Naive B cell (primary cell): ENCODE measurements at places on chromosomes 3 and 15.

GRCh38 chr3:15094187-15094875, 4.6 kb downstream of the RBSN start:
- DNase-seq: no peak

DNA sequence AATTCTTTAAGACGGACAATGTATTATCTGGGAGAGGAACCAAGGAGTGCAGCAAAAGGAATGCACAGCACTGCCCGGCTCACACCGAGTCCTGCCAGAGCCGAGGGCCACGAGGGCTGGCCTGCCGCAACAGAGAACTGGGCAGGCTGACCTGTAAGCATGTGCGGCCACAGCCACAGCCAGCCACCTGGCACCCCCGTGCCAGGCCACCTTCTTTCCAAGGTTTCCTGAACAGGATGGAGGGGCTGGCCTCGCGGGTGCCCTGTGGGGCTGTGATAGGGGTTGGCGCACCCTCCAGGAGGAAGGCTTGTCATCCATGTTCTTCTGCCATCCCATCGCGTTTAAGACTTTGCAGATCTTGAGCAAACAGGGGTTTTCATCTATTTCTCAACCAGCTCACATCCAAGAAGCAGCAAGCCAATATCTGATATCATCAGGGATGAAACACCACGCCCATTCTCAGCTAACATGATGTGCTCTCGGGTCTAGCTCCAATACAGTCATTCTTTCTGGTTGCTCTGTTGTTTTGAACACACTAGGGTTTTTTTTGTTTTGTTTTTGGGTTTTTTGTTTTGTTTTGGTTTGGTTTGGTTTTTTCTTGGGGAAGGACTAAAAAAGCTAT, 10.2 kb downstream of the CA12 start:
- DNase-seq: no peak

DNA sequence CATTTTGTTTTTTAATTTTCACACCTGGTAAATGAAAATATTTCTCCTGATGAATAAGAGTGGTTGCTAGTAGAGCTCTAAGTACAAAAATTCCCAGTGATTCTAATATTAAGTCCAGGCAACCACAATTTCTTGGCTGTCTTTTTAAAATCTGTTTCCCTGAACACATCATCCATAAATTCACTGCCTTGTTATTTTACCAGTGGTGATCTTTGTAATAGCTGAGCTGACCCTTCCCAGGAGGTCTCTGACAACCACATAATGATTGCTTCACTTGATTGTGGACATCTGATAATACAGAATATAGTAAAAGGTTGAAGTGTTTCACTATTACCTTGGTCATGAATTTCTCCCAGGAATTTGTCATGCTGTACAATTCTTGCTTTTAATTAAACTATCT, 13.9 kb upstream of the TOP2B start:
- DNase-seq: no peak

DNA sequence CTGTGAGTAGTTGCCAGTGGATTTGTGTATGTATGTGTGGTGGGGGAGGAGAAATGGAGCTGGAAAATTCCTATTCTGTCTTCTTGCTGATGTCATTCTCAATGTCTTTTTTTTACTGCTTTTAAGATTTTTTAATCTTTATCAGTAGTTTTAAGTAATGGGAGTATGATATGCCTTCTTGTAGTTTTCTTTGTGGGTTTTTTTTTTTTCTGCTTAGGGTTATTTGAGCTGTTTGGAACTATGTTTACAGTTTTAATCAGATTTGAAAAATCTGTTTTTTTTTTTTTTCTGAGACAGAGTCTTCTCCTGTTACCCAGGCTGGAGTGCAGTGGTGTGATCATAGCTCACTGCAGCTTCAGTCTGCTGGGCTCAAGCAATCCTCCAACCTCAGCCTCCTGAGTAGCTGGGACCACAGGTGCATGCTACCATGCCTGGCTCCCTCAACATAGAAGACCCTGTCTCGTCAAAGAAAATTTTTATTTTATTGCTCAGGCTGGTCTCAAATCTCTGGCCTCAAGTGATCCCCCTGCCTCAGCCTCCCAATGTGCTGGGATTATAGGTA, 37.1 kb downstream of the RPL39L start:
- no peak for DNase-seq

- DNase-seq: no peak
These were observed 25.1 kb downstream of the SYNPR start for GRCh38 chr3:63303238-63303637.

DNA sequence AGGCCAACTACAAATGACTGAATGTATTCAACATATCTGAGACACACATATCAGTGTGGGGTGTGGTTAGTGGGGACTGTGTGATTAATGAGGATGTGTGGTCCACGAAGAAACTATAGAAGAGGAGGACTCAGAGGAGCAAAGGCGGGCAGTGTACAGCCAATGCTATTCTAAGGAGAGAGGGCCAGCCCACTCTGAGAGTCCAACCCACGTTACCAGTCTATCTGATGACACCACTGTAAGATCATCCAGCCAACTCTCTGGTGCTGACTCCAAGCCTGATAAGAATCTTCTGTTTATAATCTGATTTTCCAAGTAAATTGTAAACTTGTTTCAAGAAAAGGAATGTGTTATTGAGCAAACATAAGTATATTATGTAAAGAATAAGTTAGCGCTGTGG, 47.2 kb downstream of the MCF2L2 start:
- no peak for DNase-seq

DNA sequence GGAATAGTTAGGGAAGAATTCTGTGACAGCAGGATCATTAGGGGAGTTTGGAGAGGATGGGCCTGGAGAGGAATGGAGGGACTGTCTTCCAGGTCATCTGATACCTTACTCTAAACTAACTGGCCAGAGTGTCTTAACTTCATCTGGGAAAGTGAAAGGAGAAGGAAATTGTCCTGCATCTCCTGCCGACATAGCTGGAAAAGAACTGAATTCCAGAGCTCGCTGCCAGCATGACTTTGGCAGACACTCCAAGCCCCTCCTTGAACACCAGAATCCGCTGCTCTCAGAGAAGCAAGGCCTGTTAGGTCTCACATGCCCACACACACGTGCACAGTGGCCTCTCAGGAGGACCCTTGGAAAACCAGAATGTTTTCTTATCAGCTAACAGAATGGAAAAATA, 10.5 kb downstream of the ABI3BP start:
- DNase-seq: no peak

- no peak for DNase-seq
These were observed 351.0 kb downstream of the MCTP2 start for GRCh38 chr15:94582368-94582767.

DNA sequence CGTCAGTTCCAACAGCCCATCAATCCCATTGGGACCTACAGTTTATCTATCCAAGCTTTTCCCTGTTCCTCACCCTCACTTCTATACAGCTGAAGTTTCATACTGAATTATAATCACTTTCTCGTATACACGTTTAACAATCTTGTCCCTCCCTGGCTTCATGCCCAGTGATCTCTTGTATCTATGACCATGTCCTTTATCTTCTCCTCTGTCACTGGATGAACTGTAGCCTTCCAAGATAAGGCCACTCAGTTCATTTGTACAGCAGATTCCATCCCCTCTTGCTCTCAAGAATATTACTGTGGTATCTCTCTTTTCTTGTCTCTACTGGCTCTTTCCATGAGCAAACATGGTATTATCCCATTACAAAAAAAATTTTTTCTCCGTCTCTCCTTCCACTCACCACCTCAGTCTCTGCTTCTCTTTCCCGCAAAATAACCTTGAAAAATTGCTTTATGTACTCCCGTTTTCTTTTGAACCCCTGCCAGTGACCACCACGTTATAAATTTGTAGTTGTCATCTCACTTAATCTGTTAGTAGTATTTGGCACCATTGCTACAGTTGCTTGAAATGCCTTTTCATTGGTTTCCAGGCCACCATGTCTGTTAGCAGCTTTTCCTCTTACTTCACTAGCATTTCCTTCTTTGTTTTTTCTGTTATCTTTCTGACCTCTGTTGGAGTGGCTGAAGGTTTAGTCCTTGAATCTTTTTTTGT, 9.4 kb downstream of the CTNNB1 start:
- no peak for DNase-seq

DNA sequence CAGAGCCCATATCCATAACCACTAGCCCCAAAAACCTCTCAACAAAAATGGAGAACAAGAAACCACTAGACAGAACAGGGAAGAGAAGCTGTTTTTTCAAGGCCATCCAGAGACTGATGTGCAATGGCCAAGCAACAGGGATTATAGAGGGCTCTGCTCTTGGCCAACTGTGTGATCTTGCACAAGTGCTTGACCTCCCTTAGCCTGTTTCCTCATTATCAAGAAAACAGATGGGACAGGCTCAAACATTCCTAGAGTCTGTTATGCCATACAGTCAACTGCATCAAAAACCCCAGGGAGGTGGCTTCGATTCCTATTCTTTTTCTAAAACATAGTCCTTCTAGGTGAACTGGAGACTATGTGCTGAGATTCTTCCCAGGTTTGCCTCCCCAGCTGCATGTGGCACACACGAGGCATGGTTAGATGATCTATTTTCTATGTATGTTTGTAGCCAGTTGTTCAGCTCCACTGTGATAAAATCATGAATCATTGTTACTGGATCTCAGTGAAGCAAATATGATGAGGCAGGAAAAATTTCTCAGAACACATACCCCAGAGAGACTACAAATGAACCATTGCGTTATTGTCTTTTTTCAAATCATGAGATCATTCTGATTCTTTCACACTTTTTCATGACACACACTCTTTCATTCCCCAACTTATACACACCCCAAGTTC, 132.9 kb upstream of the TGFBR2 start:
- DNase-seq: no peak

GRCh38 chr3:148968321-148968720, 23.0 kb upstream of the GYG1 start:
- DNase-seq: no peak

DNA sequence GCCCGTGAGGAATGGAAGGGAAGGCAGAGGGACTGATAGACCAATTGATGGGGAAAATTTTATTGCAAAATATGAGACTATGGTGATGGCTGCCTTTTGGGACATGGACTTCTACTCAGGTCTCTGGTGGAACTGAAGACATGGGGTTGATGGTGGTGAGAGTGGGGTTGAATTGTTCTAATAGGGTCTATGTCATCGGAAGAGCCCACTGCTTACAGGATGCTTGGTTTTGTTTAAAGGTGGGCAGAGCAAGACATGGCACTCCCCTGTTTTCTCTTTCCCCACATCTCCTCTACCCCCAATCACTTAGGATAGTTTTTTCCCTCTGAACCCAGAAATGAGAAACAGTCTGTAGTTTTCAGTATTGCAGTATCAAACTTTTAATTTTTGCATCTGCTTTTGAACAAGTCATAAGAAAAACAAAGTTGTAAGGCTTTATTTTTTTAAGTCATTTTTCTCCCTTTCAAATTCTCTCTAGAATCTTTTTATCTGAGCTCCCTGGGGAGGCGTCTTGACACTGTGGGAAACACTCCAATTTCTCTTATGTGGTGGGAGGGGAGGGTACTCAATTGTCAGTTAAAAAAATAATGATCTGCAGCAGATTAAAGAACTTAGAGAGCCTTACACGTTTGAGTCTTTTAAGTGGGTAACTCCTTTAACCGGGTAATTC, 276.2 kb upstream of the TBC1D5 start:
- DNase-seq: no peak

- DNase-seq: no peak
These were observed 26.8 kb upstream of the CHRM5 start for GRCh38 chr15:33941279-33942063.

GRCh38 chr15:60414016-60414682, 16.4 kb upstream of the ANXA2 start:
- no peak for DNase-seq

DNA sequence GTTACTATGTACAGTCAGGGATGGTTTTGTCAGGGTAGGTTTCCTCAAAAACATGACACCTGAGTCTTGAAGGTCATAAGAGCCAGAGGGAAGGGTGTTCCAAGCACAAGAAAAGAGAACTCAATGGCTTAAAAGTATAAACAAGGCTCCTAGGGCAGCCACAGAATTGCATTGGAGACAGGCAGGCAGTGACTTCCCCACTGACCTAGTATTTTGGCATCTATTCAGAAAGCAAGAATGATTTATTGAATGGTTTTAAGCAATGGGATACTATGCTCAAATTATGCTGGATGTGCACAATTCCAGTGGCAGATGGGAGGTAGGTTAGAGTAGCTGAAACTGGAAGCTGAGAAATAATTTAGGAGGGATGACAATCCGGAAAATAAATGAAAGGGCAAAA, 54.0 kb downstream of the TSC22D2 start:
- DNase-seq: no peak

- no peak for DNase-seq
These were observed 293.3 kb upstream of the TPM1 start for GRCh38 chr15:62749036-62749815.

DNA sequence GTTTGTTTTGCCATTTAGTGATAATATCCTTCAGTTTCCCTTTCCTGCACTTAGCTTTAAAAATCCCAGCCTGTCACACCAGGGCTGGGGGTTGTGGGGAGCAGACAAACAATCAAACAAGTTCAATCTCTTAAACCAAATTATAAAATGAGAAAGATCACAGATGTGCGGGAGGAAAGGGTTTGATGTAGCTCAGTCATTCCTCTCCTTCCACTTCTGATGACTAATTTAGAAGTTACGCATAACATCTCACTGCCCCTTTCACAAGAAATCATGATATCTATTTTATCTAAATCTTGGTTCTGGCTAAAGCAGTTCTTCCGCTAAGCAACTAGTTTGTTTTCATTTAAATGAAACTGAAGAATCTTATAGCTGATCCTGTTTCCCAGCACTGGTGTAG, 34.1 kb upstream of the ATG7 start:
- DNase-seq: no peak

DNA sequence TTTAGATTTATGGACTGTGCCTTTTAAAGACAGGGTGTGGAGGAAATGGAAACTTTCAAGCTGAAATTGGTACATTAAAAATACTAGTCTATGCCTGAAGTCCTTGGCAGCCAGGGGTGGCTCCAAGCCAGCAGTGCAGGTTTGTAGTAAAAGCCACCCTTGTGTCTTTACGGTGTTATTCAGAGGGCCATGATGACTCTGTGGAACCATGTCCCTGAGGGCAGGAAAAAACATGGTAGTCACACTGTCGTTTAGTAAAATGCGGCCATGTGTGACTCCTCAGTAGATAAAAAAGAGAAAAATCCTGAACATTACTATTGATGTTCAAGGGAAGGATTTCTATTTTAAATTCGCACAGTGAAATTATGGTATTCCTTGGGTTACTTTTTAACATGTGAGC, 2.7 kb downstream of the FAN1 start:
- DNase-seq: no peak

GRCh38 chr3:17639765-17640164, 102.7 kb downstream of the TBC1D5 start:
- no peak for DNase-seq

DNA sequence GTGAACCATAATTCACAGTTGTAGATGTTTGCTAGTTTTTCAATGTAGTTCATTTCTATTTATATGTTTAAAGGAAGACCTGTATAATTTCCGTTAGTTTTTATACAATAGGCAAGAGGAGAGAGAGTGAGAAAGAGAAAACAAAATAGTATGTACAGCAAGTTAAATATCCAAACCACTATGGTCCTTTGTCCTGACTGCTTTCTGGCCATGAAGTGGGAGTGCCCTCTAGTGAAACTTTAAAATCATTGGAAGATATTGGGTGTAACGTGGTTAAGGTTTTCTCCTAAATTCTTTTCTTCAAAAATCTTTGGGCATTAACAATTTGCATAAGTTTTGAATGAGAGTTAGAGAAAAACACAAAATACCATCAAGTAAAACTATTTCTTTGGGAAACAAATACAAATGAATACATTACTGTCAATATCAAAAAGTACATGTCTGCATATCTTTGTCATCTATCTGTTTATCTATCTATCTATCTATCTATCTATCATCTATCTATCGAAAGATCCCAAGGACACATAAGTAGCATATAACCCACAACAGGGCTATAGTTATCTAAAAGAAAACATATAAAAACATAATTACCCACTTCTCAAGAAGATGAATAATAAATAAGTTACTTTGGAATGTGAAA, 534.6 kb upstream of the ATP11B start:
- DNase-seq: no peak
